ENCODE measurements at places on chromosomes 6 and 20.

DNA sequence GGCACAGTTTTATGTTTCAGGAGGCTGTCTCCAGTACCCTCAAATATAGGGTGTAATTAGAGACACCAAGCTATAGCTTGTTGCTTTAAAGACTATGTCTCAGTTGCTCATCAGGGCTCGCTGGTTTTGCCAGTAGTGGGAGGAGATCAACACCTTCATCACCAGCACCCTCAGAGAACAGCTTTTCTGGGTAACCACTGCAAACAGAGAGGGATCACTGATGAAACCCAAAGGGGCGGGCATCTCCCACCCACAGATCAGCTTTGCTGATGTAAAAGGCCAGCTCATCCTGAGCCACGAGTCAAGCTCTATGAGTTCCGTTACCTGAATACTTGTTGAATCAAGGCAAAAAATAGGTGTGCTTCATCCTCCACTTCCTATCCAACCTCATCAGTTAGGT is 187.7 kb downstream of the AIG1 start:
- DNase-seq, result no peak

DNA sequence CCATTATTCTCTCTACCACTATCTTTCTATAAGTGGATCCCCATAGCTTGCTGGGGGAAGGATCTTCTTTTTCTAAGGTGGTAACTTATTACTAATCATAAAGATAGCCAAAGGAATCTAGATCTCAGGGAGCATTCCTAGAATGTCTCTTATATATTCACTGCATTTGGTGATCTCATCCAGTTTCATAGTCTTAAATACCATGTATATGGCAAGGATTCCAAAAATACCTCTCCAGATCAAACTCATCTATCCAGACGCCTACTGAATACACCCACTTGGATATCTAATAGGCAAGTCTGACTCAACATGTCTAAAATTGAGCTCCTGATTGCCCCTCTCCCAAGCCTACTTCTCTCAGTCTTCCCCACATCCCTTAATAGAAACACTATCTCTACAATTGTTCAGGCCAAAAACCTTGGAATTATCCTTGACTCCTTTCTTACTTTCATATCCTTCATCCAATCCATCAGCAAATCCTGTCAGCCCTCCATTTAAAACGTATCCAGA is 264.4 kb downstream of the HACE1 start:
- DNase-seq, result no peak

DNA sequence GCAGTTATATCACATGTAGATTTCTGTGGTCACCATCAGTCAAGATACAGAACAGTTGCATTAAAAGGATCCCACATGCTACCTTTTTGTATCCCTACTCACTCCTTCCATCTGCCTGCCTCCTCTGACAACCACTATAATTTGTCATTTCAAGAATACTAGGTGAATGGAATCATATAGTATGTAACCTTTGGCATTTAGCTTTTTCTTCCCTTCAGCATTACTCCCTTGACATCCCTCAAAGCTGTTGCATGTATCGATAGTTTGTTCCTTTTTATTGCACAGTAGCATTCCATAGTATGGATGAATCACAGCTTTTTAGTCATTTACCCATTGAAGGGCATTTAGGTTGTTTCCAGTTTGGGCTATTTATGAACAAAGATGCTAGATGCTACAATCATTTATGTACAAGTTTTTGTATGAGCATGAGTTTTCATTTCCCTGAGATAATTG is 26.1 kb downstream of the NCOA7 start:
- no peak for DNase-seq

GRCh38 chr6:138403324-138403800 is 661 bp upstream of the HEBP2 start:
- DNase-seq, result peak; percentile 68

GRCh38 chr6:1391800-1392309 is 2.5 kb downstream of the FOXF2 start:
- DNase-seq, result no peak

- DNase-seq, result no peak
Measured at GRCh38 chr6:90890683-90891330, 303.9 kb upstream of the MAP3K7 start.

DNA sequence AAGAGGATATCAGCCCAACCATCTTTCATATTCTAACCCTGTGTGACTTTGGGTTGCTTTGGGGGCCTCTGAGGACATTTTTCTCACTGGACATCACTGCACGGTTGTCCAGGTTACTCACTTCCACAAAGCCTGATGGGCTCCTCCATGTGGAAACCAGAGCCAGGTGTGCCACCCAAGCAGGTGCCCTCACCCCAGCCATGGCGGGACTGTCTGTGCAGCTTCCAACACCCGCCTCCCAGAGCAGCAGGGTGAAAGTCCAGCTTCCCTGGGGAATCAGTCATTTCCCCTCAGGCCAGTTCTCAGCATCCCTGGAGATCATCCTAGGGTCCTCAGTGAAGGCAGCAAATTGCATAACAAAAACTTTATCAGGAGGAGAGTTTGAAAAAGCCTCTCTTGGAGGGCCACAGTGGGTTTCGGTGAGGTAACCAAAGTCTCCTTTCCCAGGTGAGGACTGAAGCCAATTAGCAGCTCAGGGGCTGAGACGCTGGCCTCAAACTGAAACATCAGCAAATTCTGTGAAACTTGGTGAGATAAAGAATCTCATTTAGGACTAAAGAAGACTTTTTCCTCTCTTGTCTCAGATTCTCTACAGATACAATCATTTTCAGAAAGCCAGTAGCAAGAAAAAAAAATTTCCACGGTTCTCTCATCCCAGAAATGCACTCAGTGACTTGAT is 289.6 kb upstream of the CDH4 start:
- DNase-seq, result no peak

DNA sequence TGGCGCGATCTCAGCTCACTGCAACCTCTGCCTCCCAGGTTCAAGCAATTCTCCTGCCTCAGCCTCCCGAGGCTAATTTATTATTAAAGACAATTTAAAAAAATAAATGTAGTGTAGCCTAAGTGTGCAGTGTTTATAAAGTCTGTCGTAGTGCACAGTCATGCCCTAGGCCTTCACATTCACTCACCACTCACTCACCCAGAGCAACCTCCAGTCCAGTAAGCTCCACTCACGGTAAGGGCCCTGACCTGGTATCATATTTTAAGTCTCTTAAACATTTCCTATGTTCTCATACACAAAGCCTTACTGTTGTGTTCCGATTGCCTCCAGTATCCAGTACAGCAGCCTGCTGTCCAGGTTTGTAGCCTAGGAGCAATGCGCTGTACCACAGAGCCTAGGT is 168.2 kb upstream of the FOXQ1 start:
- no peak for DNase-seq

DNA sequence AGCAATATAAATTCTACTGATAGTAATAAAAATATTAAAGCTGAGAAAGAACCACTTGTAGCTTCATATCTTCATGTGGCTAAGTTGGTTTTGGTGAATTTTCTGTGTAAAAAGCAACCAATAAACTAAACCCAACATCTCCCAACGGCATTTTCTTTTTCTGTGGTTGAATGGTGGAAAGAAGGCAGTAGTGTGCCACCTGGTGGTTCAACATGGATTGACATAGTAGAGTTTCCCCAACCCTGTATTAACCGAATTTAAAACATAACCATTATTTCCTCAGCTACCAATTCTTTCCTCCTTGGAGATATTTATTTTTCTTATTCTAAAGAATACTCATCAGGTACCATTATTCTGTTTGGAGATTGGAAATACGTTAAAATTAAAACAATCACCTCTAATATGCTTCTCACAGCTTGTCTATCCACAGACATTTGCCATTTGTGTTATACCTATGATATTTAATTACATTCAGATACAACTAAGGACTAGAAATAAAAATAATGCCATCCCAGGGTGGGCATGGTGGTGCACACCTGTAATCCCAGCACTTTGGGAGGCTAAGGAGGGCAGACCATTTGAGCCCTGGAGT is 117.1 kb upstream of the EEF1E1 start:
- peak; percentile 16 for DNase-seq

DNA sequence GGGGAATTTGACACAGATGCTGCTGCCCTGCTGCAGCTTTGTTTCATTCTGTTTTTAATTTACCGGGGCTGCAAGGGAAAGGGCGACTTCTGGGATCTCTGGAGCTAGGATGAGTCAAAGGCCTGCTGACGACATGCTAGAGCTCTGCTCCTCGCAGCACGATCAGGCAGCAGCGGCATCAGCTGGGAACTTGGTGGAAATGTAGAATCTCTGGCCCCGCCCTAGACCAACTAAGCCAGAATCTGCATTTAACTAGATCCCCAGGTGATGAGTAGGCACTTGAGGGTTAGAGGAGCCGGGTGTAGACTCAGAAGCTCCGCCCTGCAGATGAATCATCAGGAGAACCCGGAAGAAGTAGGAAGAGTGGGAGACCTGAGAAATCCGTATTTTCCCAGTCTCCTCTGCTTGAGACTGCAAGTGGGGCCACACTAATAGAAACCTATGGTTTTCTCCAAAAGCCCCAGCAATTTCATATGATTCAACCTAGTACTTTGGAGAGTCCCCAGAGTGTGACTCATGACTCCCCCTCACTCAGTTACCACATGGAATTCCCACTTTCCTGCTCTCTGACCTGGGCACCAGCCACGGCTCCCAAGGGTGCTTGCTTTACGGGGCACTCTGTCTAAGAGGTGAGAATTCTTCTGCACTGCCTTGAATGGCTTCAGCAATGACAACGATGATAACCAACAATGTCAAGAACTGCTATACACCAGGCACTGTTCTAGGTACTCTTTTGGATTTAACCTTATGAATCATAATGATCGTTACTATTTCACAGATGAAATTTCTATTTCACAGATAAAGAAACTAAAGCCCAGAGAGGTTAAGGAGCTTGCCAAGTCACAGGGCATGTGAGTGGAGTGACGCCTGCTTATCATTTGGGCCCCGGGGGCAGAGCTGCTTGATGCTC is 18.1 kb downstream of the TUBB2B start:
- peak; percentile 81 for DNase-seq

DNA sequence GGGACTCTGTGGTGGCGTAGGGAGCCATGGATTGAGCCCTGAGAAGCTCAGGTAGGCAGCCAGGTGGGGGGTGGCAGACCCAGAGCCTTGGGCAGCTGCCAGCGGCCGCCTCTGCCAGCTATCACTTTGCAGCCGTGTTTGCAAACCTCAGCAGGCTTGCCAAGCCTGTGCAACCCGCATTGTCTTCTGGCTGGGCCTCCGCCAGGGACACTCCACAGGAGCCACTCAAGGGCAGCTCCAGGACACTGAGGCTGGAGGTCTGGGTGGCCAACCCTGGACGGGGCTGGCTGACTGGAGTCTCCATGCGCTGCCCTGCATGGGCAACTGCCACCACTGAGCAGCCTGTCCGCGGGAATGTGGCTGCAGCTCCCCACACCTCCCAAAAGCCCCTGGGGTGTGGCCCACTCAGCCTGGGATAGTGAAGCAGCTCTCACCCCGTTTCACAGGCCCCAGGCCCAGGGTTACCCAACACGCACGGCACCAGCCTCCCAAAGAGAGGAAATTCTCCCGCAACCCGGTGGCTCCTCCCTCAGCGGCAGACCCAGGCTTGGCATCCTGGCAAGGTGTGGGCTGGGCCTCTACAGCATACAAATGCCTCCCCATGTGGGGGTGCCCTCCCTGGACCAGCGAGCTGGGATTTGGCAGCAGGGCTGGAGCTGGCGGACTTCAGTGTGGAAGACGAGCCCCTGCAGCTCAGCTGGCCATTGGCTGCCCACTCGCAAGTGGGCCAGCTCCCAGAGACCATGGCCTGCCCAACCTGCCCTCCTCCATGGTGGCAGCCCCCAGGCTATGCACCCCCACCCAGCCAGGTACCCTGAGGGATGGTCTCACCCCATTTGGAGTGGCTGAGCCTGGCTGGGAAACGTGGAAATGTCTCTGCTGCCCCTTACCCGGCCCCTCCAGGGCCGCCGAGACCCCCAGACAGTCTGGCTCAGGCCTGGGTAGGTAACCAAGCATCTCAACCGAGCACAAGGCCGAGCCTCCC is 2.9 kb downstream of the CHRNA4 start:
- no peak for DNase-seq

GRCh38 chr6:41428996-41429421 is 93.6 kb downstream of the NCR2 start:
- no peak for DNase-seq

GRCh38 chr6:104653781-104654180 is 205.9 kb downstream of the HACE1 start:
- DNase-seq, result no peak

- DNase-seq, result peak; percentile 86
Measured at GRCh38 chr6:85354761-85355618, 94.9 kb upstream of the NT5E start.

DNA sequence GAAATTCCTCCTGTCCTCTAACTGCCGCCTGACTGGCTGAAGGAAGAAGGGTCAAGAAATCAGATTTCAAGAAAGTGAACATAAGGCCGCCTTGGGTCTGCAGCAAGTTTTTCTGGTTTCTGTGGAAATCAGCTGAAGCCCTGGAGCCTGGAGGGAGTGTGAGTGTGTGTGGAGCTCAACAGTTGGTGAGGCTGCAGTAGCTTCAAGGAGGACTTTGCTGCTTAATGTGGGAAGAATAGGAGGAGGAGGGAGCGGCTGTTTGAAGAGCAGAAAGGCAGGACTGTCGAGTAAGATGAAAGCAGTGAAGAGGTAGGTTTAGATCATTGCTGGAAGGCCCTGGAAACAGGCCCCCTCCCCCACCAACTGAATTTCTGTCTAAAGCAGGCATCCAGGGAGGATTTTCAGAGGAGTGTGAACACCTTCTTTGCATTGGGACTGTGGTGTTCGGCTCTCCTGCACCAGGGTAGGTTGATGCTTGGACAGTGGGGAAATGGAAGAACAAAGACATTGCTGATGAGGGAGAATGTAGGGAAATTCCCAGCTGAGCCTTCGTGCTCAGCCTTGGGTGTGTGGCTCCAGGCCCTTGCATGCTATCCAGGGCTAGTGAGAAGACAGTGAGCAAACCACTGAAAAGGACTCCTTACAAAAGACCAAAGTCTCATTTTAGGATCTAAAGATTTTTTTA is 79.5 kb upstream of the VSTM2L start:
- peak; percentile 61 for DNase-seq

GRCh38 chr6:133894795-133895358 is 6.0 kb downstream of the TCF21 start:
- peak; percentile 10 for DNase-seq

GRCh38 chr6:140817176-140817575 is 1315.5 kb upstream of the GJE1 start:
- DNase-seq, result no peak

GRCh38 chr6:137416376-137417109 is 77.7 kb downstream of the OLIG3 start:
- DNase-seq, result peak; percentile 13

DNA sequence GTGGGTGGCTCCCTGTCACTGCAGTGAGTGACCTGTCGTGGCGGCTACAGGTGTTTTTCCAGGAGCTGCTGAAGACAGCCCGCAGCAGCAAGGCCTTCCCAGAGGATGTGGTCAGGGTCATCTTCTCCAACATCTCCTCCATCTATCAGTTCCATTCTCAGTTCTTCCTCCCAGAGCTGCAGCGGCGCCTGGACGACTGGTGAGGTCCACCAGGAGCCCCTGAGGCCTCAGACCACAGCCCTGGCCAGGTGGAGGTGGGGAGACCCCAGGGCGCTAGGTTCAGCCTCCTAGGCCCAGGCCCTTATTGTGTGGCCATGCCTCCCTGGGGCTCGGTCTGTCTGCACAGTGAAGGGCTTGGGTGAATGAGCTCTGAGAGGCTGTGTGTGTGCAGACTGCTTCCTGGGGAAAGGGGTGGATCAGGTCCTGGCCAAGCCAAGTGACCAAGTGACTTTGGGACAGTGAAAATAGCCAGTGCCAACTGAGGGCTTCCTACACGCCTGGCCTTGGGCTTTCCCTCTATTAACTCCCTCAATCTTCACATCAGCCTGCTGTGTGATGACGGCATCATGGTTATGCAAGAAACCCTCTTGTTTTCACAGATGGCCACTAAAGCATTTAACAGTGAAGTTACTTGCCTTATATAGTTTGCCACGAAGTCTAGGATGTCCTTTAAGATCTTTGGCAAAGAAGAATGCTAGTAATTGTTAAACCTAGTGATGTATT is 6.4 kb downstream of the FGD2 start:
- DNase-seq, result no peak

- DNase-seq, result no peak
Measured at GRCh38 chr6:15588971-15589634, 73.7 kb downstream of the DTNBP1 start.
